Activated CD8-positive, alpha-beta memory T cell treated with anti-CD3 and anti-CD28 coated beads, Interleukin-2, amount 50 U/mL, for 48 hours (primary cell): ENCODE measurements at places on chromosomes 13 and 19.
A peak's percentile ranks its signal among the peaks of the same experiment; 100 is the strongest.

- DNase-seq: peak; percentile 99
Observed at GRCh38 chr19:52734893-52735661, at the start of gene ZNF611. TSS of gene ZNF611 (minus strand) at chr19:52735044. CDS start at chr19:52715894, 19,150 bp downstream.

DNA sequence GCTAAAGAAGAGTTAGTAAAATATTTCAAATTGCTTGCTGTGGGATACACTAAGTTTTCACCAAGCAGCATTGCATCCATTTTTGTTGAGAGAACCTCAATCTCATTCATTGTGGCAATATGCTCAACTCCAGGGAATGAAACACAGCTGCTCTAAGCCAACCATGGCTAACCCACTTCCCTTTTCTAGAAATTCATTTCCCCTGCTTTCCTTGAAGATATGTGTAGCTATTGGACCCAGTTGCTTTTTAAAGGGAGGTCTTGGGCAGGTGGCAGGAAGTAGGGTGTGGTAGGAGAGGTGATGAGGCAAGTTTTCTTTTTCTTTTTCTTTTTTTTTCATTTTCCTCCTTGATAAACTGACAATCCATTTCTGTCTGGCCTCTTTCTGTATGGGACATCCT, 452.2 kb downstream of the FGF14 start:
- DNase-seq: no peak

DNA sequence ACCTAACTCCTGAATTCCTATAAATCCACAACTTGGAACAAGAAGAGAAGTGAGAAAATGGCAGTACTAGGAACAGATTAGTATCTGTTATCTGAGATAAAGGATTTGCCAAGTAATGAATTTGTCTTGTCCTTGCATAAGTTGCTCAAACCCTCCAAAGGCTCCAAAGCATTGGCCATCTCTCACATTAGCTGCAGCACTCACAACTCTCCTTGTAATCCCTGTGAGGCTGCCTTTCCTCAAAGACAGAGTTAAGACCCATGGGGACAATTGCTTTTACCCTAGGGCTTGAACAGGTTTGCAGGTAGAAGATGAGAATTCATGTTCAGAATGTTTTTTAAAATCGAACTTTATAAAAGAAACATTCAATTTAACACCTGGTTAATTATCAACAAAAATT, 1702.2 kb downstream of the EFNB2 start:
- no peak for DNase-seq

DNA sequence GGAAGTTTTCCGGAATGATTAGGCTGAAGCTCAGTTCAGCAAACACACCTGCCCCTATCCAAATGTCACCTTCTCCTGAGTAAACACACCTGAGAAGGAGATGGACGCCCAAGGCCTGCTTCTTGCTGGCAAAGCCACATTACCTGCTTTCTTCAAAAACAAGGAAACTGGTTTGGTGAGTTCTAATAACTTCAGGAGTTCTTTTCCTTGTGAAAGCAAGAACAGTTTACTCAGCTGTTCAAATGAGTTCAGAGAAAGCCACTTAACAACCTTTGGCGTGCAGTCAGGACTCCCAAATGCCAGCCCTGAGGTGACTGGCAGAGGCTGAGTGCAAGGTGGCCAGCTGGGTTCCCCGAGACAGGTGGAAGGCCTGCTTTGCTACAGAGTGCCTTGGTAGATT, 160.5 kb downstream of the STK24 start:
- no peak for DNase-seq

DNA sequence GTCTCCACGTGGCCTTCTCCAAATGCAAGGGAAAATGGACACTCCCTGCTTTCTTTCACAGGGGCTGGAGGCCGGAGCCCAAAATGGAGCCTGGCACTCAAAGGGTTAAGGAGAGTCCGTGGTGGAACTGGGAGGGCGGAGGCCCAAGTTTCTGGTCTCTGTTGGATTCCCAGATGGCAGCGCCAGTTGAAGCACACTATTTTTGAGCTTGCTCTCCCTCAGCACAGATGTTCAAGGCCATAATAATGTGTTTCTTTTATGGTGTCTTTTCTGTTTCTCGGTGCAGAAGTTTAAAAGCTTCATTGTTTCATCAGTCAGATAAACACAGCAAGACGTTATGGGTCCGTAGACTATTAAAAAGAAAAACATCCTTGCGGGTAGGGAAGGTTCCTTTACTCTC, 67.6 kb downstream of the TNFRSF19 start:
- DNase-seq: no peak
